CD4-positive, alpha-beta T cell (primary cell): ENCODE measurements at places on chromosomes 12 and 14.

GRCh38 chr12:100608776-100609175 lies 35.3 kb downstream of the GAS2L3 start:
- no peaks in the 10 kb centered on the region for H3K4me1 ChIP-seq
- no peak overlapping the region for H3K27ac ChIP-seq
- DNase-seq = no peak
- H3K36me3 ChIP-seq = no peaks in the 10 kb centered on the region

- DNase-seq = no peak
- H3K27me3 ChIP-seq = no peaks in the 10 kb centered on the region
- H3K4me1 ChIP-seq = peaks cover 31% of the 10 kb centered on the region
- H3K36me3 ChIP-seq = peaks cover 5% of the 10 kb centered on the region
These were observed 1498.5 kb upstream of the TMEM132C start for GRCh38 chr12:126768517-126768916.

DNA sequence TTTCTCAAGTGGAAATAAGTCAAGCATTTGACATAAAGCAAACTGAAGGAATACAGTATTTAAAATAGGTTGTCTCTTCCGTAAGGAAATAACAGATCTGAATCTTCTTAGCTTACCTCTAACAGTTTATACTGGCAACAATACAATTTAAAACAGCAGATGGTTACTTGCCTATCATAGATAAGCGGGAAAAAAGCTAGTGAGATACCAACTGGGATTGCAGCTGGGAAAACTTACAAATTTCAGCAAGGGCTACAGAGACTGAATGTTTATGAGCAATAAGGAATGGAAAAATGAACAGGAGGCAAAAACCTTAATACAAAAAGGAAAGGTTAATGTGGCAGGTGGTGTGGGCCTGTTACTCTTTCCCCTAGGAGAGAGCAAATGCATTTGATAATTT lies 220.0 kb downstream of the RASSF9 start:
- no peaks in the 10 kb centered on the region for H3K4me1 ChIP-seq
- H3K36me3 ChIP-seq = no peaks in the 10 kb centered on the region
- no peak overlapping the region for H3K27ac ChIP-seq
- no peak for DNase-seq
- no peak overlapping the region for H3K4me3 ChIP-seq

- H3K27me3 ChIP-seq = peaks cover 2% of the 10 kb centered on the region
- no peaks in the 10 kb centered on the region for H3K4me1 ChIP-seq
- no peak for DNase-seq
- H3K27ac ChIP-seq = no peak overlapping the region
These were observed 214.4 kb downstream of the TBX5 start for GRCh38 chr12:114191581-114191980.

- no peak overlapping the region for H3K27ac ChIP-seq
These were observed 374.6 kb downstream of the MDGA2 start for GRCh38 chr14:47300796-47301195.

DNA sequence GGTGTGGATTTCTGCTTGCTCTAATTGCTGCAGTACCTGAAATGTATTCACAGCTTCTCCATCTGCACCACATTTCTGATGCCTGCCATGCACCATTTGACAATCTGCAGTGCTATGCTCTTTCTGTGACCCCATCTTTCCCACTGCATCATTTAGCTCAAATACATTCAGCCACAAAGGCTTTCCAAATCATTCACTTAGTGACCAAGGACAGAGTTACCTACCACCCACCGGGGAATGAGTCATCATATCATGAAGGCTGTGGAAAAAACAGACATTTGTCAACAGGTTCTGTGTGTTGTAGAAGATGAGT lies 465.5 kb upstream of the ATP2B1 start:
- H3K4me3 ChIP-seq = no peak overlapping the region
- no peak overlapping the region for H3K27ac ChIP-seq
- H3K27me3 ChIP-seq = no peaks in the 10 kb centered on the region

DNA sequence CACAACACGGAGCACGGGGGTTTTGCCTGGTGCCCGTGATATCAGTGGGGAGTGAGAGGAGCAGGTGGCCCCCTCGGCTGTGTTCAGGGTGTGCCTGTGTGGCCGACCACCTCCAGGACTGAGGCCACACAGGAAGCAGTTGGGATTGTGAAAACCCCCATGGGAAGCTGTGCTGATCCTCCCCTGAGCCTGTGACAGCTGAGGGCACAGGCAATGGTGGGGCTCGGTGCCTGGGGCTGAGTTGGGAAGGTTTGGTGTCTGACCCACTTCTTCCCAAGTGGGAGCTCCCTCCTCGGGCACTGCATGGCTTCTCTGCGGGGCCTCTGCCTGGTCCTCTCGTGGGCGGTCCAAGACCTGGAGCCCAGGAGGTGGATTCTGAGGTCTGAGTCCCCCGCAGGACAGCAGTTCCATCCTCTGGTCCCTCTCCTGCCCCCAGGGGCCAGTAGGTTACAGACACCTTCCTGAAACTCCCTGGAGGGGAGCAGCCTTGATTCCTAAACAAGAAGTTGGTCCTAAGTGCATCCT lies 17.9 kb downstream of the PACS2 start:
- peaks cover 3% of the 10 kb centered on the region for H3K36me3 ChIP-seq
- no peak overlapping the region for H3K4me3 ChIP-seq
- H3K27me3 ChIP-seq = no peaks in the 10 kb centered on the region
- H3K27ac ChIP-seq = no peak overlapping the region
- DNase-seq = no peak

DNA sequence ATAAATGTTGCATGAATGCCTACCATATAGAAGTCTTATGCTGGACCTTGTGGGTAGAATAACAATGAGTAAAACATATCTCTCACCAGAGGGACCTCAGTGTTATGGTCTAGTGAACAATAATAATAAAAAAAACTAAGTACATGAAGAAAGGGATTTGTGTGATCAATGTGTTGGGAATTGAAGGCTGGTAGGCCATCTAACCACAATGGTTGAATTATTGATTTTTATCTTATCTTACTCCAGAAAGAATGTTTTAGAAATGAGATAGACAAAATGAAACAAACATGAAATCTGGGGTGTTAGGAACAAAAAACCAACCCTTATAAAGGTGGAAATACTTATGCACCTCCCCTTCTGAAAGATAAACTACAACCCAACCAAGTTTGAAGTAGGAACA lies 243.9 kb upstream of the LRIG3 start:
- DNase-seq = no peak
- no peak overlapping the region for H3K27ac ChIP-seq
- H3K4me3 ChIP-seq = no peak overlapping the region
- no peaks in the 10 kb centered on the region for H3K27me3 ChIP-seq
- H3K36me3 ChIP-seq = no peaks in the 10 kb centered on the region

DNA sequence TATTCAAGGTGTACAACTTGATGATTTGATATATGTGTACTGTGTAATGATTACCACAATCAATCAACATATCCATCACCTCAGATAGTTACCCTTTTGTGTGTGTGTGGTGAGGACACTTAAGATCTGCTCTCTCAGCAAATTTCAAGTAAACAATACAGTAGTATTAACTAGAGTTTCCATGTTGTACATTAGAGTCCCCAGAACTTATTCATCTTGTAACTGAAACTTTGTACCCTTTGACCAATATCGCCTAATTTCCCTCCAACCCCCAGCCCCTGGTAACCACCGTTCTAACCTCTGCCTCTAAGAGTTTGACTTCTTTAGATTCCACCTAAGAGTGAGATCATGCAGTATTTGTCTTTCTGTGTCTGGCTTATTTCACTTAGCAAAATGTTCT lies 12.1 kb downstream of the ADCK1 start:
- H3K27me3 ChIP-seq = no peaks in the 10 kb centered on the region
- H3K4me3 ChIP-seq = no peak overlapping the region
- H3K36me3 ChIP-seq = no peaks in the 10 kb centered on the region
- H3K27ac ChIP-seq = no peak overlapping the region
- H3K4me1 ChIP-seq = no peaks in the 10 kb centered on the region

GRCh38 chr12:19740472-19741131 lies 301.3 kb downstream of the AEBP2 start:
- H3K4me3 ChIP-seq = no peak overlapping the region
- no peak overlapping the region for H3K27ac ChIP-seq
- no peaks in the 10 kb centered on the region for H3K4me1 ChIP-seq

GRCh38 chr12:110616471-110617115 lies 2.7 kb downstream of the TCTN1 start:
- no peaks in the 10 kb centered on the region for H3K27me3 ChIP-seq
- H3K36me3 ChIP-seq = no peaks in the 10 kb centered on the region
- DNase-seq = no peak
- H3K27ac ChIP-seq = no peak overlapping the region
- peaks cover 17% of the 10 kb centered on the region for H3K4me1 ChIP-seq

DNA sequence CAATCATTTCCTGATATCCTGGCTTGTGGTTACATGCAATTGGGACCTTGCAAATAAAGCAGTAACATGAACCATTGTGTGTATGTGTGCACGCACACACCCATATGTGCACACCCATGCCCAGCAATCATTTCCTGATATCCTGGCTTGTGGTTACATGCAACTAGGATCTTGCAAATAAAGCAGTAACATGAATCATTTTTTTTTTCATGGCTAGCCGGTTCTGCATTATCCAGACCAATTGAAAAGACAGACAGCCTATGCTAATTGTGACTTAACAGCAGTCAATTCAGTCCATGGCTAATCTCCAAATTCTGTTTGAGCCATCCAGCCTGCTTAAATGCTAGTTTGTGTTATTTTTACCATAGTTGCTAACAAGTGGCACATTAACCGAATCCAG lies 134.3 kb downstream of the TTC7B start:
- H3K27ac ChIP-seq = no peak overlapping the region
- peaks cover 10% of the 10 kb centered on the region for H3K4me1 ChIP-seq
- H3K36me3 ChIP-seq = no peaks in the 10 kb centered on the region

DNA sequence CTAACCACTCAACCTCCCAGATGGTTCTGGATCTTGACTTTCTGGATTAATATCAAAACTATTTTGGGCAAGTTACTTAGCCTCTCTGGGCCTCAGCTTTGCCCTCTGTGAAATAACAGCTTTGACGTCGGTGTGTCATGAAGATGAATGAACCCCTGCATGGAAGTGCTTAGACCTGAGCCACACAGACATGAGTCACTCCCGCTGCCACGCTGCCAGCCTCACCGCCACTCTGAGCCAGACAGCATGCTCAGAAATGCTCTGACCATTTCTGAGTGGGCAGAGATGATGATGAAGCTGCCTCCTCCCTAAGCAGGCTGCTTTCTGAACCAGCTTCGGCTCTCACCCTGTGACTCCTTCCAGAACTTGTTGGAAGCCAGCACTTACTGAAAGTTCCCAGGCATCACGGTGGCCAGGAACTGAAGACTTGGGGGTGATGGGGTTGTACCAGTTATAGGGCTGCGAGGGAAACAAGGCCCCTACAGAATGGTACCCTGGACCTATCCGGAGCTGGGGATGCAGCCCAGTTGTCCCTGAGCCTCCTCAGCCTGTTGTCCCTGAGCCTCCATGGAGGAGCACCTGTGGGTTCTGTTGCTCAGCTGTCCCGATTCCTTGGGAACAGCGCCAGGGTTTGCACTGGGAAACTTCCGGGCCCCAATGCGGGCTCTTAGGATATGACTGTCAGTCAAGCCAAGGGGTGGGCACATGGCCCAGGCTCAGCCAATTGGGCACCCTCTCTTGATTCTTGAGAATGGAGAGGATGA lies 2.0 kb upstream of the CCDC197 start:
- no peaks in the 10 kb centered on the region for H3K4me1 ChIP-seq
- H3K36me3 ChIP-seq = no peaks in the 10 kb centered on the region
- H3K4me3 ChIP-seq = no peak overlapping the region
- no peak for DNase-seq
- H3K27ac ChIP-seq = no peak overlapping the region

GRCh38 chr14:52175982-52176502 lies 91.5 kb upstream of the PTGDR start:
- peak overlapping the region; percentile 5 for H3K4me3 ChIP-seq
- H3K4me1 ChIP-seq = peaks cover 29% of the 10 kb centered on the region
- no peaks in the 10 kb centered on the region for H3K27me3 ChIP-seq
- H3K36me3 ChIP-seq = no peaks in the 10 kb centered on the region
- no peak for DNase-seq

GRCh38 chr12:32398816-32399369 lies 465 bp upstream of the FGD4 start:
- peak overlapping the region; percentile 58 for H3K4me3 ChIP-seq
- no peak for DNase-seq
- no peaks in the 10 kb centered on the region for H3K36me3 ChIP-seq
- no peak overlapping the region for H3K27ac ChIP-seq

DNA sequence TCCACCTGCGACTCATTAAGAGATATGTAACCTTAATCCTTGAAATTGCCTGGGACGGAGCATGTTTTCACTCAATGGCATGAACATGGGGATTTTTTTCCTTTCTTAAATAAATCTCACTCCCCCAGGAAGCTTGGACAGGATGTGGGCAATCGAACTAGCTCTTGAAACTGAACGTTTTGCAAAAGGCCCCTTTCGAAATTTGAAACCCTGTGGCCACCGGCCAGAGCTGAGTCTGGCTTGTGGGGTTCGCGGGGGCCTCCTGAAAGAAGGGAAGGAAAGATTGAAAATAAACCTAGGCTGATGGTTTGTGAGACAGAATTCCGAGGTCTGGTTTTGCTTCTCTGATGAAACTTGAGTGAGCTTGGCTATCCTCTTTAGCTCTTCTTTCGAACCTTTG lies 101.4 kb upstream of the RTL1 start:
- no peak for DNase-seq
- no peaks in the 10 kb centered on the region for H3K4me1 ChIP-seq
- no peak overlapping the region for H3K27ac ChIP-seq

DNA sequence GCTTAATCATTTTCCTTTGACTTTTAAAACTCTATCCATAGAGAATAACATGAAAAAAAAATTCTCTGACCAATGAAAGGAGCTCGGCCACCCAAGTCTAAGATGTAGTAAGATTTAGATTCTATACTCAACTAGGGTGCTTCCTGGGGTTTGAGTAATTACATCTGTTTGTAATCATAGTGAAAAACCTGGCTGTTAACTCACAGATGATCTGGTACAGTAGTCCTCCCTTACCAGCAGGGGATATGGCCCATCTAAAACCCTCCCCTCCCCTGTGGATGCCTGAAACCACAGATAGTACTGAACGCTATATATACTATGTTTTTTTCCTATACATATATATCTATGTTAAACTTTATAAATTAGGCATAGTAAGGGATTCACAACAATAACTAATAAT lies 89.2 kb downstream of the DAAM1 start:
- H3K4me1 ChIP-seq = no peaks in the 10 kb centered on the region
- no peak overlapping the region for H3K4me3 ChIP-seq

GRCh38 chr12:19550626-19551025 lies 111.3 kb downstream of the AEBP2 start:
- no peak for DNase-seq
- peaks cover 10% of the 10 kb centered on the region for H3K4me1 ChIP-seq
- no peaks in the 10 kb centered on the region for H3K36me3 ChIP-seq

GRCh38 chr14:95667249-95667693 lies 19.0 kb upstream of the TCL1B start:
- H3K36me3 ChIP-seq = no peaks in the 10 kb centered on the region
- H3K27ac ChIP-seq = no peak overlapping the region
- H3K4me1 ChIP-seq = no peaks in the 10 kb centered on the region
- no peak overlapping the region for H3K4me3 ChIP-seq
- DNase-seq = no peak
- peaks cover 6% of the 10 kb centered on the region for H3K27me3 ChIP-seq

GRCh38 chr12:95529693-95530225 lies 21.5 kb downstream of the USP44 start:
- H3K27ac ChIP-seq = no peak overlapping the region
- H3K4me1 ChIP-seq = no peaks in the 10 kb centered on the region
- no peak overlapping the region for H3K4me3 ChIP-seq
- H3K36me3 ChIP-seq = no peaks in the 10 kb centered on the region
- no peak for DNase-seq
- no peaks in the 10 kb centered on the region for H3K27me3 ChIP-seq
